ENCODE measurements at places on chromosomes 5 and 9. TPM values are rescaled to one million over a fixed set of nuclear protein-coding genes. Genes with fewer than 3 reads are reported as not detected.

GRCh38 chr5:72511366-72511765, 4.2 kb upstream of the ZNF366 start:
- no peaks in the 10 kb centered on the region for H3K36me3 ChIP-seq
- no peaks in the 10 kb centered on the region for H3K4me1 ChIP-seq

GRCh38 chr5:10594591-10595210, 30.8 kb downstream of the ANKRD33B start:
- no peak overlapping the region for H3K27ac ChIP-seq
- H3K36me3 ChIP-seq: no peaks in the 10 kb centered on the region
- no peaks in the 10 kb centered on the region for H3K4me1 ChIP-seq
- H3K4me3 ChIP-seq: no peak overlapping the region
- no peak for DNase-seq

- H3K36me3 ChIP-seq: no peaks in the 10 kb centered on the region
- H3K27ac ChIP-seq: no peak overlapping the region
- H3K4me1 ChIP-seq: no peaks in the 10 kb centered on the region
- no peaks in the 10 kb centered on the region for H3K27me3 ChIP-seq
Measured at GRCh38 chr5:73061593-73061992, 58.8 kb upstream of the TMEM171 start.

The ADAMTSL2 gene
- polyA plus RNA-seq: 1.2 TPM
